ENCODE measurements at places on chromosomes 16 and 17. TPM values are rescaled to one million over a fixed set of nuclear protein-coding genes. Genes with fewer than 3 reads are reported as not detected.

YBX2 gene
- not detected for total RNA-seq

ZSCAN10 gene
- not detected for total RNA-seq

HYDIN gene
- total RNA-seq = 1.5 TPM

MYH11 gene
- not detected for total RNA-seq

PHOSPHO1 gene
- 0.09 TPM for total RNA-seq

SHCBP1 gene
- total RNA-seq = 28.9 TPM

PDILT gene
- total RNA-seq = not detected

SNF8 gene
- total RNA-seq = 72.6 TPM

TRAF7 gene
- total RNA-seq = 91.0 TPM

TUBD1 gene
- total RNA-seq = 4.0 TPM

DNA sequence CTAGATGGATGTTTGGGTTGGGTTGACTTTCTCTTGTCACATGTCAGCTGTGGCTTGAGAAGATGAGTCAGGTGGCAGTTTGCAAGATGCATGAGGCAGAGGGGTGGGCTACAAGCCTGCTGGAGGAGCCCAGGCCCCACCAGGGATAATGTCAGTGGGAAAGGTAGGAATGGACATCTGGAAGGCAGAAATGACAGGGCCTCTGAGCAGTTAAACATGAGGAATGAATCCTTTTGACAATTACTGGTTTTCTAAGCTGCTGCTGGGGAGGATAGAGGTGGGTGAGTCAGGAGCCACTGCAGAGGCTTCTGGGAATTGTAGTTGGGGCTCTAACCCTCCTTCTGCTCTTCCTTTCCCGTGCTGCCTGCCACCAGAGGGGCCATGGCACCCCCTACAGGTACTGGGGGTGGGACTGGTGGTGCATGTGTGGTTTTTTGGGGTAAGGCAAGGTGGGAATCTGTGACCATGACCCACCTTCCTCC, 15.7 kb downstream of the SLC52A1 start:
- no peak for DNase-seq

DNA sequence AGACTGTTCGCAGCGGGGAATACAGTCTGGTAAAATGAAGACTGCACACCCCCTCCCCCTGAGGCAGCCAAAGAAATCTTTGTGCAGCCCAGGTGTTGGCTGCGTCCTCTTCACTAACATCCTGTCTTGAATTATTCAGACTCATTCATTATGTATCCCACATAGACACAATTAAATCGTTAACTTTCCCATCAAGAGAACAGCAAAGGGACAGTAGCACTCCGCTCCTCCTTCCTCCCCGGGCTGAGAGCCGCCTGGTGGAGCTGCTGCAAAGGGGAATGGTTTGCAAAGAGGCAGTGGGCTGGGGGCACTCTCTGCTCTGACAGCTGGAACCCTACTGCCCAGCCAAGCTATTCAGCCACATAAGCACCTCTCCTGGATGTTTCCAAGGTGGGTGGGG, 290.0 kb upstream of the SOX9 start:
- DNase-seq = no peak

- no peak for DNase-seq
These were observed 25.6 kb downstream of the CMTR2 start for GRCh38 chr16:71263582-71263981.

DNA sequence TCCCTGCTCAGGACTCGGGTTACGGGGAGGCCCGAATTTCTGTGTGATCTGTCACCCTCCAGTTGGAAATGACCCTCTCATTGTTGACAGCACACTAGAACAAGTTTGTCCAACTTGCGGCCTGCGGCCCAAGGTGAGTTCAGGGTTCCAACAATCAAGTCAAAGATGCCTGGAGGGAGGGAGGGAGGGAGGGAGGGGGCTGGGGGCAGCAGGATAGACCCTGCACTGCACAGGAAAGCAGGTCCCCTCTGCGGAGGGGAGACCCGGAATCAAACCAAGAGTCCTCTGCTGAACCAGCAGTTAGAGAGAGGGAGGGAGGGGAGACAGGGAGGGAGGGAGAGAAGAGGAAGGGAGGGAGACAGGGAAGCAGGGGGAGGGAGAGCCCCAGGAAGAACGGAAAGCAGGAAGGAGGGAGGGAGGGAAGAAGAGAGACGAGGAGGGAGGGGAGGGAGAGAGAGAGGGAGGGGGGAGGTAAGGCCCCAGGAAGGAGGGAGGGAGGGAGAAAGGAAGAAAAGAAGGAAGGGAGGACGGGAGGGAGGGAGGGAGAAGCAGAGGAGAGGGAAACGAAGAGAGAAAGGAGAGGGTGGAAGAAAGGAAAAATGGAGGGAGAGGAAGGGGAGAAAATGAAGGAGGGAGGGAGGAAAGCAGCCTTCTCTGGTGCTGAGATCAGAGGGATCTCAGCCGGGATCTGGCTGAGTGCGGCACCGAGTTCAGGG, 96.7 kb upstream of the CDH5 start:
- DNase-seq = no peak

GRCh38 chr17:27352448-27353032, 58.6 kb downstream of the WSB1 start:
- DNase-seq = peak; percentile 66

GRCh38 chr17:74852237-74853047, 7.2 kb downstream of the GRIN2C start:
- DNase-seq = no peak

DNA sequence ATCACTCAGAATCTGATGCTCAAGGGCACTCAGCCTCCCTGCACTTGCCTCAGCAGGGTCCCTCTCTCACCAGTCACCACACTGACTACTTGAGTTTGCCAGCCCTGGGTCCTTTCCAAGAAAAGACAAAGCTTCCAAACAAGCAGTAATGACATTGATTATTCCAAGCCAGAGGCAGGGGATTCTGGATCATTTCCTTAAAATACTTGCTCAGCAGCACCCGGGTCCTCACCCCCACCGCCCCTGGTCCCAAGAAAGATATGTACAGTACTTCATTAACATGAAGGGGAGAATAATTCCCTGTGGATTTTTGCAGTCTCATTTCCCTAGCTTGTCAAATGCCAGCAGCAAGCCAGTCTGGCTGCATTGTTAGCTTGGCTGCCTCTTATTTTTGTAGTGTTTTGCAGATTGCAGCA, 83.2 kb upstream of the GNAO1 start:
- DNase-seq = no peak

DNA sequence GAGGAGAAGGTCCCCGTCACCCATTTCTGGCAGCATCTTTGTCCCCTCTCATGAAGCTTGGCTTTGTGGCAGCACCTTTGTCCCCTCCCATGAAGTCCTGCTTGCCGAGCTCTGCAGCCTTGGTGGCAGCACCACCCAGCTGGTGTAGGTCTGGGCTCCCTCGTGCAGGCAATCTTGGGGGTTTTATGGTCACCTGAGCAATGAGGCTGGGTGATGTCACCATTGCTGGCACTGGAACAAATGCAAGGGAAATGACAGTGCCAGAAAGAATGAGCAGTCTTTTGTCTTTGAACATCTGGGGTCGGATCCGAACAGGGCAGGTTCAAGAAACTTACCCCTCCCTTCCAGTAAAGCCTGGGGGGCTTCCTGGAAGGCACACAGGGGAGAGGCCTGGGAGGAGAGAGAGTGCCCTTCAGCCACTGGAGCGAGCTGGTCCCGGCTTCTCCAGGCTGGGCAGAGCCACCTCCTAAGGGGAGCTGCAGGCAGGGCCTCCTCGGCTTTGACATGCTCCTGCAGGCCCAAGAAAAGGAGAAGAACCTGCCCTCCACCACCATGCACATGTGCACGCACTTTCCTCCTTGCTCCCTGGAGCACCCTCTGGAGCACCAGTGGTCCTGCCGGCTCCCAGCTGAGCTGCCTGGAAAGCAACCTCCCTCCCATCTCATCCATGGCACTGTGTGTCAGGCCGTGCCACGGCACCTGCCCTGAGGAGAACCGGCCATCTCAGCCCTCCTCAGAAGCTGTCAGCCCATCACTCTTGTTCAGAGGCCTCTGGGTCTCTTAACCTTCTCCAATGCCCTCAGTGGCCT, 16.0 kb downstream of the BTBD17 start:
- peak; percentile 6 for DNase-seq

DNA sequence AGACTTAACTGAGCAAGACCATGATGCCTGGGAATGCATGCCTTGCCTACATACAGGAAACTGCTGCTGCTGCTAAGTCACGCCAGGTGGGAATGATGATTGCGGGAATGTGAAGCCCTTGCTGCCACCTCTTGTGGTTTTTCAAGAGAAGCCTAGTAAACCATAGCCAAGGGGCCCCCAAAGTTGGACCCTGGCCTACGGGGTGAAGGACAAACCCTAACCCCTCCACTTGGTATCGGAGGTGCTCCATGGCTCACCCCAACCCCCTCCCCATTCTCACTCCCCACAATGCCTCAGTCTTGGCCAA, 233.9 kb downstream of the ZNF423 start:
- no peak for DNase-seq

GRCh38 chr17:3531266-3532101, 26.1 kb downstream of the TRPV3 start:
- DNase-seq = no peak

- peak; percentile 32 for DNase-seq
These were observed 45.5 kb downstream of the PRKCA start for GRCh38 chr17:66347661-66348514.

DNA sequence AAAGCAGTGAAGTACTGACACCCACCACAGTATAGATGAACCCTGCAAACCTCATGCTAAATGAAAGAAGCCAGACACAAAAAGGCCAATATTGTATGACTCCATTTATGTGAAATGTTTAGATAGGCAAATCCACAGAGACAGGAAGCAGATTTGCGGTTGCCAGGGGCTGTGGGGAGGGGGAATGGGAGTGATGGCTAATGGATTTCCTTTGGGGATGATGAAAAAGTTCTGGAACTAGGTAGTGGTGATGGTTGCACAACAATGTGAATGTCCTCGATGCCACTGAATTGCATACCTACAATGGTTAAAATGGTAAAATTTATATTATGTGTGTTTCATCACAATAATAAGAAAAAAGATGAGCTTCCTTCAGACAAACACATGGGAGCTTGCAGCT, 28.4 kb upstream of the WFIKKN2 start:
- DNase-seq = peak; percentile 47

GRCh38 chr17:47956791-47957590, 692 bp downstream of the PRR15L start:
- no peak for DNase-seq

DNA sequence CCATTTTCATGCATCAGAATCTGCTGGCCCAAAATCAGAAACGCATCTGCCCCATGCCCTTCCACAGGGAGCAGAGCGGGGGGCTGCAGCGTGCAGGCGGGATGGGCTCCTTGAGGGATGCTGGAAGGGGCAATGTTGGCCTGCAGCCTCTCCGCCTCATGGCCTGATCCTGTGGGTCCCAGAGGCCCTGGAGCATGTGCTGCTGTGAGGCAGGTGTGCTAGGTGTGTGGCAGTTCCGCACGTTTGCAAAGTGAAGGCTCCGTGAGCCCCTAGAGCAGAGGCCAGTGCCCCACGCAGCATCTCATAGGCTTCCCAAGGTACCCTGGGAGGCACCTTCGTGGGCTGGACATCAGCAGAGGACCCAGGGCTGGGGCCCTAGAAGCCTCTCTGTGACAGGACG, 36.4 kb upstream of the CDH15 start:
- no peak for DNase-seq

GRCh38 chr17:58244963-58245362, 6.6 kb downstream of the LPO start:
- no peak for DNase-seq

DNA sequence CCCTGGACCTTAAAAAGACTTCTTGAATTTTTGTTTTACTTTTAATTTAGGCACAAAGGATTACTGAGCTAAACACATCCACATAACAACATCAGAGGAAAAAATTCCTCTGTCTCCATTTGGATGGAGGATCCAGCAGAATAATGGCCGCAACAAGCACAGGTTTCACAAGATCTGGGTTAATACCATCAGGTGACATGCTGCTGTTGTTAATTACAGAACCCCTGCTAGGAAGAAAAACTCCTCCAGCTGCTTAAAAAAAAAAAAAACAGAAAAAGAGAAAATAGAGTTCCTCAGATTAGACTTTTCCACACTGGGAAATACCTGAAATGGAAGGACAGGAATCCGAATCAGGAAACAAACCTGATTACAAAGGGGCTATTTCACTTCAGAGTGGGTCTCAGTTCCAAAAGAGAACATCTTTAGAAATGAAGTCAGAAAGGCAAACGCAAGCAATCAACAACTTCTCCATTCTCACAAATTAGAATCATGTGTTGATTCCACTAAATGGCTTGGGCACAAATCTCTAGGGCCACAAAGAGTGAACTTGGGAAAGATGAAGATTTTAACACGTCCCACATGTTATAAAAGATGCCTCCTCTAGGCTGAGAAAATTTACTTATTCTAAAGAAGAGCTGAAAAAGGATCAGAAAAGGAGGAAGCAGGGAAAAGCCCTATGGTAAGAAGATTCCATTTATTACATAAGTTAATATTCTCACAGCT, 44.0 kb downstream of the SPOP start:
- no peak for DNase-seq

DNA sequence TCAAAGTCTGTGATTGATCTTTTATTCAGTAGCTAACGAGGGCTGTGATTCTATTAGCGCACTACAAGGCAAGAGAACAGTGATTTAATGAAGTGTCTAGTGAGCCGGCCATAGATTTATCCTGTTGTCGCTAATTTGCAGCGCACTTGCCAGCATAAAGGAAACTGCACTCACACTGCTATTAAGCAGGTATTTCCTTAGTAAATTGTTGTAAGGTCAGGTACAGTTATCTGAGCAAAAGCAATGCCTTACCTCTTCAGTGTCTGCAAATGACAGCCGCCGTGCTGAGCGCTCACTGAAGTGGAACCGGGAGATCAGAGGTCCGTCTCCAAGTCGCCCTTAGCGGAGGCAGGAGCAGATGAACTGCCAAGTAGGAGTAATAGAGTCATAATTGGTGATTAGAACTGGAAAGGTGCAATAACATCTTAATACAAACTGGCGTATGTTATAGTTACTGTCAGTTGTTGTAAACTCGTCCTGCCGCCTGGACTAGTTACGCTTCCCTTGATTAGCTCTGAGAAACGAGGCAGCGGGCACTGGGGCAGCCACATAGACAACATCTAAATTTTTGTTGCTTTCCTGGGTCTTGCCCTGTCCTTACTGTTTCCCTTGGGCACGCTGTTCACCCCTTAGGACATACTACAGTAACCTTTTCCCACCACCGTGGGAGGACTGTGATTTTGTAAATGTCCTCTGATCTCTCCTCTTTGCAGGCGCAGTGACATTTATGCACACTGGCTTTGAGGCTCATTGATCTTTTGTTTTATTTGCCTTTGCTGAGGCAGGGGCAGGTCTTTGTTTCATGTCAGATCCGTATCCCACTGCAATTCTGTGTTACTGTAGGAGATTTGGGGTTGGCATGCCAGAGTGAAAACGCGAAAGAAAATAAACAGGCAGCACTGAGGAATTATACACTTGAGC, 363.1 kb downstream of the WWOX start:
- no peak for DNase-seq

GRCh38 chr17:32315171-32315570, 26.8 kb downstream of the C17orf75 start:
- DNase-seq = no peak

GRCh38 chr16:3988824-3989223, 108.3 kb upstream of the CREBBP start:
- DNase-seq = no peak

- no peak for DNase-seq
These were observed 612.1 kb downstream of the MAF start for GRCh38 chr16:78988361-78988969.
